ENCODE measurements at places on chromosomes 1 and 21.

GRCh38 chr1:42801832-42802473 is 15.0 kb upstream of the ERMAP start:
- H3K4me1 ChIP-seq, result no peaks in the 10 kb centered on the region
- no peak overlapping the region for H3K27ac ChIP-seq
- no peaks in the 10 kb centered on the region for H3K36me3 ChIP-seq
- H3K27me3 ChIP-seq, result no peaks in the 10 kb centered on the region
- H3K4me3 ChIP-seq, result no peak overlapping the region

- H3K4me1 ChIP-seq, result no peaks in the 10 kb centered on the region
- H3K36me3 ChIP-seq, result peaks cover 6% of the 10 kb centered on the region
- no peak for DNase-seq
- no peak overlapping the region for H3K4me3 ChIP-seq
Observed at GRCh38 chr1:236590553-236591150, 13.7 kb downstream of the HEATR1 start.

- no peaks in the 10 kb centered on the region for H3K36me3 ChIP-seq
- no peaks in the 10 kb centered on the region for H3K27me3 ChIP-seq
- peak; percentile 56 for DNase-seq
- H3K27ac ChIP-seq, result peak within 1 kb of the TSS; percentile 65
- no peak within 1 kb of the TSS for H3K4me3 ChIP-seq
Observed at GRCh38 chr1:156816561-156817328, at the start of gene SH2D2A. SH2D2A (minus strand) TSS chr1:156816848; CDS start chr1:156816708, 140 bp downstream.

DNA sequence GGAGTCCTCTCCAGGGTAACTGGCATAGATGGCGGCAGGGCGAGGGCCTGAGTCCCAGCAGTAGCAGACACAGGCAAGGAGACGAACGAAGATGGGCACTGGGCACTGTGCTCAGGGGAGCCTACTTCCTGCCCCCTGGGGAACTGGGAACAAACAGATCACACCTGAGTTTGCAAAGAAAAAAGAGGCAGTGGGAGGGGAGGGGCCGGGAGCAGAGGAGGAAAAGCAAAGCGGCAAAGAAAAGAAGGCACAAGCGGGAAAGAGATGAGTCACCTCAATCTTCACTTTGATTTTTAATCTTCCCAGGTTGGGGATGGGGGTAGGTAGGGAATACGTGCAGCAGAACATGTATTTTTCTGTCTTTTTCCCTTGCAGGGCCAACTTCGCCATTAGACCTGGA is 44.0 kb downstream of the ZSCAN20 start:
- H3K27me3 ChIP-seq, result no peaks in the 10 kb centered on the region
- no peaks in the 10 kb centered on the region for H3K36me3 ChIP-seq
- no peak for DNase-seq
- no peak overlapping the region for H3K4me3 ChIP-seq

DNA sequence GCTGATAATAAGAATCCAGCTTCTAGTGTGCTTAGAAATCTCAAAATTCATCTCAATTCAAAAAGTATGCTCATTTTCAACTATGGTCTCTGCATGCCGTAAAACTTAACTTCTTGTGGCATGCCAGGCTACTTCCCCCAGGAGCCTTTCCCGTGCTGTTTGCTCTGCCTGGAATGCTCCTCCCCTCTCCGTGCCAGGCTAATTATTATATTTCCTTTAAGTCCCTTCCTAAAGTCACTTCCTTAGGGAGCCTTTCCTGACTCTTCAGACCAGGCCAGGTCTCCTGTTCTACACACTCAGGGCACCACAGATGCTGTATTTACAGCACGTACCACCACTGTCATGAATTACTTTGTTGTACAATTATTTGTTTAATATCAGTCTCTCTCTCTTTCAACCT is 67.1 kb upstream of the PPP2R5A start:
- H3K27ac ChIP-seq, result no peak overlapping the region
- H3K27me3 ChIP-seq, result no peaks in the 10 kb centered on the region
- H3K4me1 ChIP-seq, result peaks cover 12% of the 10 kb centered on the region
- no peak for DNase-seq

DNA sequence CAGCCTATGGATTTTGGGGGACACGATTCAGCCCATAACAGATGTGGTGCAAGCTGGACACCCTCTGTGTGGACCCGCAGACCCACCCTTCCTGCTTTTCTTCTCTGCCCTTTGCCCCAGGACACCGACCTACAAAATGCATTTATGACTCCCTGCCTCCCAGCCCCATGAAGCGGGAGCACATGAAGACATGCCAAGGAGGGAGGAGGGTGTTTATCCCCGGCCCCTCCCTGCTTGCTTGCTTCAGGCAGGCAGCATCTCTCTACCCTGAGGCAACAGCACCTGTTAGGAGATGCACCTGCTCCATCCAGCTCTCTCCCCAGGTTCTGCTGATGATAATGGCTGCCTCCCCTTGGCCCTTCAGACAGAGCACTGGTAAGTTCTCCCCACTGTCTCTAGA is 187.5 kb downstream of the PSMG1 start:
- H3K27ac ChIP-seq, result no peak overlapping the region
- no peaks in the 10 kb centered on the region for H3K36me3 ChIP-seq
- H3K4me1 ChIP-seq, result peaks cover 12% of the 10 kb centered on the region
- no peak for DNase-seq
- H3K4me3 ChIP-seq, result no peak overlapping the region
- H3K27me3 ChIP-seq, result no peaks in the 10 kb centered on the region

GRCh38 chr1:158037008-158037865 is 43.8 kb downstream of the KIRREL1 start:
- no peak overlapping the region for H3K4me3 ChIP-seq
- H3K36me3 ChIP-seq, result no peaks in the 10 kb centered on the region
- no peak for DNase-seq

DNA sequence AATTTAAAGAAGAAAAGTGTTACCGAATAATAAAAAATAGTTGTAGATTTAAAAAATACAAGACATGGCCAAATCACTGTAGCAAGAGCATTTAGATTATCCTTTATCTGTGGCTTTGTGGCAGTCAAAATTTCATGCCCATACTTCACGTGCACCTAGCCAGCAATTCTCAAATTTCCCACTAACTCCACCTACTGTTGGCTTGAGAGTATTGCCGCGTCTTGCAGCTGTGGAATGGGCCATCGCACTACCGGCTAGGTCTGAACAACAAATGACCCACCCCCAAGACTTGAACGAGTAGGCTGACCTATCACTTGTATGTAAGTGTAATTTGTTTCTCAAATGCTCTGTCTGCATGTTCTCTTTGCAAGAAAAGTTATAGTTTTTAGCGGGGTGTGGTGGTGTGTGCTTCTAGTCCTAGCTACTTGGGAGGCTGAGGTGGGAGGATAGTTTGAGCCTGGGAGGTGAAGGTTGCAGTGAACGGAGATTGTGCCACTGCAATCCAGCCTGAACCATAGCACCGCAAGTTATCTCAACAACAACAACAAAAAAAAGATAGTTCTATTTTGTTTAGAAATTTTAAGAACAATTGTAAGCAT is 4.1 kb downstream of the KRTAP13-4 start:
- H3K27ac ChIP-seq, result no peak overlapping the region
- no peak overlapping the region for H3K4me3 ChIP-seq
- no peaks in the 10 kb centered on the region for H3K4me1 ChIP-seq

DNA sequence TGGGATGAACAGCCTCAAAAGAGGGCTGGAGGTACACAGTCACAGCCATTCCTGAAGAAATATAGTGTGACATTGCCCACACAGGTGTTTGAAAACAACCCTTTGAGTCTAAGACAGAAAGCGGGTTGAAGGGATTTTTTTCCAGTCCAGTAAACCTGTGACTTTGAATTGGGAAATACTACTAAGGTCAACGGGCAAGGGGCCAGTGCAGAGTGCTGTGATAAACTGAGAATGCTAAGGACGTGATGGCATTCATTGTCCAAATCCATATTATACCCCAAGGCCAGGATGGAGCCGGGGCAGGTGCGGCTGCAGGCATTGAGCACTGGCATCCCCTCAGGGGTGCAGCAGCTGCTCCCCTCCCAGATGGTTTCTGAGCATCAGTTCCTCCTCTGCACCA is 36.6 kb downstream of the KIAA0040 start:
- no peak overlapping the region for H3K27ac ChIP-seq
- H3K27me3 ChIP-seq, result no peaks in the 10 kb centered on the region
- DNase-seq, result no peak
- peaks cover 3% of the 10 kb centered on the region for H3K36me3 ChIP-seq
- no peak overlapping the region for H3K4me3 ChIP-seq

DNA sequence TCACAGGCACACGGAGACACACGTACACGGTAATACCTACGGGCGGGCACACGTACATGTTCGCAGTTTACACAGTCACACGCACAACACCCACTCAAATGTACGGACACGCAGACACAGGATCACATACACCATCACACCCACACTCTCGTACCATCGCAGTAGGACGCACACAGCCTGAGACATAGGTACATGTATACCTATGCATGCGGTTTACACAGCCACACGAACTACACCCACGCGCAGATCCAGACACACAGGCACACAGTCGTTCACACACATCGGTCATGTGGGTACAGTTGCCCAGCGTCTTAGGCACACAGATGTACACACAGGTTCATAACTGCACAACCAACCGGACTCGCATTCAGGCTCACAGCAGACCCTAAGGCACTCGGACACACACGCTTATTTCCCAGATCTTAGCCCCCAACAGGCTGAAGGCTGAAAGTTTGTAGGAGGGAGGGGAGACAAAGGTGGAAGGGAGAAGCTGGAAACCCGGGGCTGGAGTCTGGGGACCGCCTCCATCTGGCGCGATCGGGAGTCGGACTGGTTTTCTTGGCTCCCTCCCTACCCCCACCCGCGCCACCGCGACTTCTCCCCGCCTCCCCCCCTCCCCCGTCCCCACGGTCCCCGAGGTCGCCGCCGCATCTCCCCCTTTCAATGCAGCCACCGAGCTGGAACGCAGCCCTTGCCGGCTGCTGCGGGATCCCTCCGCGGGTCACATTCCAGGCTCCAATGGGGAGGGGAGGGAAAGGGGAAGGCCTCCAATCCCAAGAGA is 51.9 kb upstream of the SYNC start:
- no peaks in the 10 kb centered on the region for H3K36me3 ChIP-seq
- H3K27me3 ChIP-seq, result no peaks in the 10 kb centered on the region
- peak; percentile 90 for DNase-seq

GRCh38 chr1:195045072-195045471 is 1563.2 kb downstream of the KCNT2 start:
- DNase-seq, result no peak
- H3K4me1 ChIP-seq, result no peaks in the 10 kb centered on the region
- no peaks in the 10 kb centered on the region for H3K27me3 ChIP-seq
- no peak overlapping the region for H3K27ac ChIP-seq

DNA sequence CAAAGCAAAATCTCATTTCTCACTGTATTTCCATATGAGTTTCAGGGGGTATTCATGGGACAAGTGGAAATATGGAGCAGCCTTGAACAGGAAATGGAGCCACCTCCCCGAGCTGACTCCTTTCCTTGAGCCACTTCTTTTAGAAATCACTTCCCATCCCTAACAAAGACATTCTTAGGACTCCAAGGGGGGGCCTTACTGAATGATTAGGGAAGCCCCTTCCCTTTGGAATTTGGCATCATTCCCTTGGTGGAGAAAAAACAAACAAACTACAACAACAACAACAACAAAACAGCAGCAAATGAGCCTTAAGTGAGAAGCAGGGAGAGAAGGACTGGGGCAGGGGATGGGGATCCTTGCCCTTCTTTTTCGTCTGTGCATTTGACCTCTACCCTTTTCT is 278.3 kb downstream of the ZNF648 start:
- H3K4me1 ChIP-seq, result no peaks in the 10 kb centered on the region
- H3K36me3 ChIP-seq, result no peaks in the 10 kb centered on the region
- H3K27ac ChIP-seq, result no peak overlapping the region
- no peak for DNase-seq
- H3K27me3 ChIP-seq, result no peaks in the 10 kb centered on the region
- H3K4me3 ChIP-seq, result no peak overlapping the region

GRCh38 chr1:10339815-10340214 is 59.0 kb upstream of the PGD start:
- no peaks in the 10 kb centered on the region for H3K4me1 ChIP-seq
- no peaks in the 10 kb centered on the region for H3K27me3 ChIP-seq
- H3K27ac ChIP-seq, result no peak overlapping the region
- peak; percentile 68 for DNase-seq
- H3K4me3 ChIP-seq, result no peak overlapping the region

DNA sequence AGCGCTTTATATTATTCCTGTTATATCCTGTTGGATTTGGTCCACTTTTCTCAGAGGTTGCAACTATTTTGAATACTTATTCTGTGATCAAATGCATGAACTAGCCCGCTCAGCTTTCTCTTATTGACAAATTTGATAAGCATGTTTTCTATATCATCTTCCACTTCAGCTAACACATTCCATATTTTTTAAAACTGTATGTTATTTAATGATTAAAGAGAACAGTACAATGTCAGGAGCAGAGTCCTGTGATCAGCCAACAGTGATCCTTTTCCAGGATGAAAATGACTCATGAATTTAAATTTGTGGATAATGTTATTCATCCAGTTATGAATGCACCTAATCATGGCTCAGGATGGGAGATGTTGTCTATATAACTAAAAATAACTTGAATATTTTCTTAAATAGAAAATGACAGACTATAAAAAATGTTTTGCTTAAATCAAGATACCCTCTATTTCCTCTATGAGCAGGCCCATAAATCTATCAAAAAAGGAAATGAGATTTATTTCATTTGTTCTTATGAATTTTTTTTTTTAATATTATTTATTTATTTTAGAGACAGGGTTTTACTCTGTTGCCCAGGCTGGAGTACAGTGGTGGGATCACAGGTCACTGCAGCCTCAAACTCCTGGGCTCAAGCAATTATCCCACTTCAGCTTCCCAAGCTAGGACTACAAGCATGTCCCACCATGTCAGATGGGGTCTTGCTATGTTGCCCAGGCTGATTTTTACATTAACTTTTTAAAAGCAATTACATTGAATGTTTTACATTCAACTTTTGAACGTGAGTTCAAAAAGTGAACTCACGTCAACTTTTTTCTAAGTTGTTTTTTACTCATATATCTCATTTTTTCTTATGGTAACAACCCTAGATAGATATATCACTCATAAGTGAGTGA is 12.5 kb downstream of the BPNT1 start:
- H3K27me3 ChIP-seq, result no peaks in the 10 kb centered on the region
- no peak overlapping the region for H3K4me3 ChIP-seq
- H3K36me3 ChIP-seq, result peaks cover 3% of the 10 kb centered on the region
- no peaks in the 10 kb centered on the region for H3K4me1 ChIP-seq

- H3K4me1 ChIP-seq, result no peaks in the 10 kb centered on the region
- H3K27ac ChIP-seq, result no peak overlapping the region
- H3K36me3 ChIP-seq, result no peaks in the 10 kb centered on the region
- DNase-seq, result no peak
- H3K27me3 ChIP-seq, result no peaks in the 10 kb centered on the region
Observed at GRCh38 chr1:219587801-219588561, 24.9 kb downstream of the ZC3H11B start.

GRCh38 chr1:166905136-166905535 is 29.1 kb upstream of the TADA1 start:
- H3K27ac ChIP-seq, result no peak overlapping the region
- H3K4me3 ChIP-seq, result no peak overlapping the region
- H3K36me3 ChIP-seq, result no peaks in the 10 kb centered on the region

- no peak for DNase-seq
- no peaks in the 10 kb centered on the region for H3K36me3 ChIP-seq
- no peaks in the 10 kb centered on the region for H3K27me3 ChIP-seq
- H3K27ac ChIP-seq, result no peak overlapping the region
Observed at GRCh38 chr21:26972192-26972591, 5.3 kb upstream of the ADAMTS5 start.
